Kidney glomerular epithelial cell (primary cell): ENCODE measurements at places on chromosomes 3 and 15.

GRCh38 chr3:138389144-138389601 is 40.8 kb downstream of the MRAS start:
- no peak for DNase-seq

GRCh38 chr3:58628823-58629562 is 37.6 kb downstream of the FAM3D start:
- DNase-seq: peak; percentile 84

GRCh38 chr15:70947351-70948335 is 55.0 kb downstream of the LRRC49 start:
- no peak for DNase-seq

- no peak for DNase-seq
Observed at GRCh38 chr3:167913219-167913835, 177.8 kb downstream of the SERPINI1 start.

GRCh38 chr3:132273036-132273435 is 44.2 kb upstream of the ACP3 start:
- DNase-seq: no peak

DNA sequence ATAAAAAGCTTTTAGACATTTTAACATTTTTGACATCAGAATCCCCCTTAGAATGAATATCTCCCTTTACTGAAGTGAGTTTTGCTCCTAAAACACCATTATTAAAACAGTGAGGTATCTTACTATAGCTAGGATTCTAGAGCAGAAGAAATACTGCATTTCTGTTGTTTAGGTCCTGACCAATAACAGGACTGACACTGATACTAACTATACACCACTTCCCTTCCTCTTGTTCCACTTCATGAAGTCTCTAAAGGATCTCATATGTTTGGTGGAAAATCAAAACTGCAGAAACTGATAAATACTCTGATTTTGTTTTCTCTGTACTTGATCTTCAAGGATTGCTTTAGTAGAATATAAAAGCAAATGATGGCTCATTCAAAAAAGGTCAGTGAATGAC is 230.7 kb downstream of the SUCLG2 start:
- no peak for DNase-seq

DNA sequence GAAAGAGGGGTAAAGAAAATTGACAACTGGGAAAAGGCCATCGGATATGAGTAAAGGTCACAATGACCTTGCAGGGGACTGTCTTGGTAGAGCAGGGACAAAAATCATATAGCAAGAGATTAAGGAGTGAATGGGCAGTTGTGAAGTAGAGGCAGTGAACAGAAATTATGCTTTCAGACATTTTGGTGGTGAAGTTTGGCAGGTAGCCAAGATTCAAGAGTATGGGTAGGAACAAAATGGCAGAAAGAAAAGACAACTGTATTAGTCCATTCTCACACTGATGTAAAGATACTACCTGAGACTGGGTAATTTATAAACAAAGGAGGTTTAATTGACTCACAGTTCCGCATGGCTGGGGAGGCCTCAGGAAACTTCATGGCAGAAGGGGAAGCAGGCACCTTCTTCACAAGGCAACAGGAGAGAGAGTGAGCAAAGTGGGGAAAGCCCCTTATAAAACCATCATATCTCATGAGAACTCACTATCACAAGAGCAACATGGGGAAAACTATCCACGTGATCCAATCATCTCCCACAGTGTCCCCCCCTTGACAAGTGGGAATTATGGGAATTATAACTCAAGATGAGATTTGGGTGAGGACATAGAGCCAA is 84.0 kb downstream of the CGNL1 start:
- no peak for DNase-seq
